Activated CD4-positive, alpha-beta T cell treated with anti-CD3 and anti-CD28 coated beads for 36 hours (primary cell): ENCODE measurements at places on chromosomes 2 and 18.

DNA sequence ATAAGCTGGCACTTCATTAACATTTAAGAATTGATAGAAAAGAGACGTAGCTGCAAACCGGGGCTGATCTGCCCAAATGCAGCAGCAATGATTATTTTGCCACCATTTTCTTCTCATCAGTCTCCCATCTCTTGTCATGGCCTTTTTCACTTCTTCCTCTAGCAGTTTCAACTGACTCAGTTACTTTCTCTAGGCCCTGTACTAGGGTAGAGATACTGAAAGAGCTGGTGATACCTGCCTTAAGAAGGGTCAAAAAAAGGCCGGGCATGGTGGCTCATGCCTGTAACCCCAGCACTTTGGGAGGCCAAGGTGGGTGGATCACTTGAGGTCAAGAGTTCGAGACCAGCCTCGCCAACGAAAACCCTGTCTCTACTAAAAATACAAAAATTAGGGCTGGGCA, 127.4 kb downstream of the LTBP1 start:
- DNase-seq = no peak

- DNase-seq = no peak
These were observed 161.3 kb downstream of the HNMT start for GRCh38 chr2:138125306-138126288.

DNA sequence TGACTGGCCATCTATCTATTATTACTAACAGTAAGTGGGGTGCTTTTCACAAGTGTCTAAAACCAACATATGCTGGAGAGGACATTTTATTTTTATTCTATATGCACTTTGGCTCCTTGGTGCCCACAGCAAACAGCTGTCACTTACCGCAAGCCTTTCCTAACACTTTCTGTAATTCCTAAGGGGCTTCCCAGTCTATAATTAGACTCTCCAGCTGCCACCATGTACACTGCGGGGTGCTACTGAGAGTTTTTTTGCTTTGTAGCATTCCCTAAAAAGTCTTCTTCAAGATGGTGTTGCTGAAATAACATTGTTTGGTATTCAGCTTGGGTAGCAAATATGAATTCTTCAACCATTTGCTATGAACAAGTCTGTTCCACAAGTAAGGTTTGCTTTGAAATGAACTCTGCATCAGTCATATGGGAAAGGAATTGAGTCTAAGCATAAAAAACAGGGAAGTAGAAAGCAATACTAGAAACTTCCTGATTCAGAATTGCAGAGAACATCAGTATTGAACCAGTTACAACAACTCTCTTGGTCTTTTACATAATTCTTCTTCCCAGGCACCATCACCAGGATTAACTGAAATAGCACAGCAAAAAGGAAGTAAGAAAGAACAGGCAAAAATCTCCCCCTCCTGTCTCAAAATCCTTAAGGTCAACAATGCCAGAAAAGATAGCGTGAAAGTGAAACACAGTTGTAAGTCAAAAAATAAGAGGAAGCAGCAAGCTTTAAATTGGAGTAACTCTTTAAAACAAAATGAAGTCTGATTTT, 28.6 kb downstream of the EPB41L3 start:
- DNase-seq = no peak

DNA sequence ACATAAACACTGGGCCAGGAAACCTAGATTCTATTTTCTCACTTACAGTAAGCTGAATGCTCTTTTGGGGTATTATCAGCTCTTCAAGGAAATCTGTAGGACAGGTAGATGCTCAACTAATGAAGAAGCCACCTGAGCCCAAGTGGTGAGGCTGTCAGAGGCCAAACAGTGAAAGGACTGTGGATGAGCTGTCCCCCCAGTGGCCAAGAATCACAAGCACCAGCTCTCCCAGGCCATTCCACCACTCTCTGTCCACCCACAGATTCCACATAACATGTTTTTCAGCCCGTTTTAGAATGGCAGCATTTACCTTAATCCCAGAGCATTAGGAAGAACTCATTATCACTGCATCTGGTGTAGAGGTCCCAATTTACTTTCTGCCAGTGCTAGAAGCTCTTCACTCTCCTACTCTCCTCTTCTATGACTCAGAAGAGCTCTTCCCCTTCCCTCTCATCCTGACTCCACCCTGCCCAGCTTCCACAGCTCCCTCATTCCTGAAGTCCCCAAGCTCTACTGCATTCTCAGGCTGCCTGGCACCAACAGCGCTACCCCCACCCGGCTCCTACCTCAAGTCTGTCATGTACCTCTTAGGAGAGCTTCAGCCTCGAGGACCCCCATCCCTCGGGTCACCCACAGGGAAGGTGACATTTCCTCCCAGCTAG, 43.8 kb upstream of the GORASP2 start:
- DNase-seq = no peak

- no peak for DNase-seq
These were observed 34.8 kb upstream of the TMEM177 start for GRCh38 chr2:119644186-119644585.

DNA sequence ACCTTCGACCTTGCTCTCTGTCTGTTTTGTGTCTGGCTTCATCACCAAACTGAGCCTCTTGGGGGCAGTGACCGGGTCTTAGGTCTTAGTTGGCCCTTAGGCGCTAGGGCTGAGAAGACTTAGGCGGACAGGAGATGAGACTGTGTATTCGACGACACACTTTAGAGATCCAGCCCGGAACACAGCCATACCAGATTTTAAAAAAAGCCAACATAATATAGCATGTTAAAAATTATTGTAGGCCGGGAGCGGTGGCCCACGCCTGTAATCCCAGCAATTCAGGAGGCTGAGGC, 9.5 kb upstream of the PROC start:
- no peak for DNase-seq

- DNase-seq = peak; percentile 43
These were observed 1.5 kb downstream of the PXDN start for GRCh38 chr2:1742681-1743395.

DNA sequence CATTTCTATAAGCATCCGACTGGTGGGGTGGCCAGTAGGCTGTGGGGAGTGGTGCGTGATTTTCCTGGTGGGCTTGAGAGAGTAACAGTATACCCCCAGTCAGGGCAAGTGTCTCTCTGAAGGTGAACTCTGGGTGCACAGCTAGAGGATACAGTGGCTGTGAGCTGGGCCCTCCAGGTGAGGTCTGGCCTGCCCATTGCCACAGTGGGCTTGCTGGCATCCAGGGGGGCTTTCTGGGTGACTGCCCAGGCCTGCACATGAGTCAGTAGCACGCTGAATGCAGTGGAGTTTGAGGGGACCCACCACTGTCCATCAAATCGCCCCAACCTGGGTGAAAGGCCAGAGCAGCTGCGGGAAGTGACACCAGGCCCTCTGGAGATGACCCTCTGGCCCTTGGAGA, 4.5 kb downstream of the STEAP3 start:
- DNase-seq = no peak

- no peak for DNase-seq
These were observed 132.0 kb downstream of the NYAP2 start for GRCh38 chr2:225531559-225531958.
